Myocyte (in vitro differentiated cells): ENCODE measurements at places on chromosomes 16 and 17. TPM values are rescaled to one million over a fixed set of nuclear protein-coding genes. Genes with fewer than 3 reads are reported as not detected.
A peak's percentile ranks its signal among the peaks of the same experiment; 100 is the strongest.

GRCh38 chr16:68279726-68280558 lies 15.6 kb downstream of the SLC7A6 start:
- DNase-seq = no peak

- DNase-seq = peak; percentile 76
Measured at GRCh38 chr17:17781591-17782496, 54.9 kb downstream of the SREBF1 start.

The GDPD3 gene
- 0.24 and 0.47 TPM in 2 replicates for total RNA-seq

The CTRB1 gene
- total RNA-seq = 3.4 and 4.5 TPM in 2 replicates

The PRSS33 gene
- total RNA-seq = not detected in 2 replicates

GRCh38 chr16:77663711-77664110 lies 58.6 kb upstream of the NUDT7 start:
- no peak for DNase-seq

- DNase-seq = no peak
Measured at GRCh38 chr16:27174007-27174406, 29.3 kb upstream of the KDM8 start.

DNA sequence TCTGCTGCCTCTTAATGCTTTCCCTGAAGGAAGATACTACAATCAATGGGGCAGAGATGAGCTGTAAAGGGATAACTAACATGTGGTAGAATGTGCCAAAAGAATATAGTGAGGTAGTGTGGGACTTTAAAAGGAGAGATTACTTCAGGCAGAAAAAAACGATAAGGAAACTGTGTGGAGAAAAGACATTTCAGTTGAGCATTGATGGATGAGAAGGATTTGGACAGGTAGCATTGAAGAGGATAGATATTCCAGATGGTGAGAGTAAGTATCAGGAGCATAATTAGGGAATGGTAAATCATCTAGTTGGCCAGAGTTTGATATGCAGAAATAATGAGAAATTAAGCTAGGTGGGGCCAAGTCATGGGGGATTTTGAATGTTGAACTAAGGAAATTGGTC lies 97.3 kb downstream of the NLK start:
- DNase-seq = no peak

The KARS1 gene
- total RNA-seq = 174 and 179 TPM in 2 replicates

- DNase-seq = no peak
Measured at GRCh38 chr16:50857881-50858280, 116.0 kb downstream of the CYLD start.

GRCh38 chr17:81932333-81932983 lies 4.6 kb downstream of the PYCR1 start:
- DNase-seq = no peak

DNA sequence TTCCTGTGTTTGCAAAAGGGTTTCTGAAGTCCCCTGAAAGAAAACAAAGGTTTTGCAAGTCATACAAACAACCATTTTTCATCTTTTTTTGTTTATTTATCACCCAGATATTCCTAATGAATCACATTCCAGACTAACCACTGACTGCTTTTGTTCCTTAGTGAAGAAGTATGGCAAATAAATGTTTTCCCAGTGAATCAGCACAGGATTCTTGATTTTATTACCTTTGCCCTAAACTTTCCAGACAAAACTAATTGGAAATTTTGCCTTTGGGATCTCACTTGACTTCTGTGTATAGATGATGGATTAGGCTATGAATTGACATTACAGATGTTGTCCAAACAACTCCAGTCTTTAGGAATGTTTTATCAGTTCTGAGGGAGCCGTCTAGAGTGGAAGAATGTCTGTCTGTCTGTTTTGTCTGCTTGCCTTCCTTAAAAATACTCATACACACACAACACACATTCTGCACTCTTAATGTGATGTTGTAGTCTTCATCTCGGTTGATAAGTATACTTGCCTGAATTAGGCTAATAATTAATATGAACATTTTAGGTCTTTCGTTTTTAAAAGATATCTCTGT lies 48.9 kb downstream of the VMP1 start:
- peak; percentile 68 for DNase-seq
